ENCODE measurements at places on chromosomes 6 and 20.

- no peak for DNase-seq
Measured at GRCh38 chr6:150586850-150587359, 12.8 kb upstream of the PLEKHG1 start.

- no peak for DNase-seq
Measured at GRCh38 chr6:105326833-105327770, 75.8 kb downstream of the PREP start.

DNA sequence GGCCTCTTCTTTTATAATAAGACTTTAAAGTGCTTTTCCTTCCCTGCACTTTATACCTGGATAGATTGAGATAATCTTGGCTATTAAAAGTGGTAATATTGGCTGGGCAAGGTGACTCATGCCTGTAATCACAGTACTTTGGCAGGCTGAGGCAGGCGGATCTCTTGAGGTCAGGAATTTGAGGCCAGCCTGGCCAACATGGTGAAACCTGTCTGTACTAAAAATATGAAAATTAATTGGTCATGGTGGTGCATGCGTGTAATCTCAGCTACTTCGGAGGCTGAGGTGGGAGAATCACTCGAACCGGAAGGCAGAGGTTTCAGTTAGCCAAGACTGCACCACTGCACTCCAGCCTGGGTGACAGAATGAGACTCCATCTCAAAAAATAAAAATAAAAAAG is 197.1 kb upstream of the RGS17 start:
- DNase-seq = no peak

GRCh38 chr6:170437719-170438401 is 115.2 kb downstream of the PSMB1 start:
- DNase-seq = no peak

GRCh38 chr20:32737371-32738223 is 5.7 kb downstream of the COMMD7 start:
- peak; percentile 73 for DNase-seq

- no peak for DNase-seq
Measured at GRCh38 chr6:158037771-158038170, 56.1 kb downstream of the SYNJ2 start.

GRCh38 chr6:3202999-3203696 is 24.3 kb downstream of the TUBB2B start:
- no peak for DNase-seq

GRCh38 chr6:137729866-137730629 is 137.0 kb upstream of the TNFAIP3 start:
- DNase-seq = no peak

DNA sequence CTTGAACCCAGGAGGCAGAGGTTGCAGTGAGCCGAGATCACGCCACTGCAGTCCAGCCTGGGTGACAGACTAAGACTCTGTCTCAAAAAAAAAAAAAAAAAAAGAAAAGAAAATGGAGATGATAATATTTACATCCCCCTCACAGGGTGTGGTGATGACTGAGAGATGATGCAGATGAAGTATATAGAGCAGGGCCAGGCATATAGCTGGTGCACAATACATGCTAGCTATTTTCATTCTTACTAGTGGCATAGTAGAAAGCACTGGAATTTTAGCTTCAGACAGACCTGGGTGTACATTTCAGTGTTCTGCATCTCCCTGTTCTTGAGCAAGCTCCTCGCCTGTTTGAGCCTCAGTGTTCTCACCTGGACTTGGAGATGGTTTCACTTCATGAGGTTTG is 36.9 kb downstream of the CEBPB start:
- no peak for DNase-seq

DNA sequence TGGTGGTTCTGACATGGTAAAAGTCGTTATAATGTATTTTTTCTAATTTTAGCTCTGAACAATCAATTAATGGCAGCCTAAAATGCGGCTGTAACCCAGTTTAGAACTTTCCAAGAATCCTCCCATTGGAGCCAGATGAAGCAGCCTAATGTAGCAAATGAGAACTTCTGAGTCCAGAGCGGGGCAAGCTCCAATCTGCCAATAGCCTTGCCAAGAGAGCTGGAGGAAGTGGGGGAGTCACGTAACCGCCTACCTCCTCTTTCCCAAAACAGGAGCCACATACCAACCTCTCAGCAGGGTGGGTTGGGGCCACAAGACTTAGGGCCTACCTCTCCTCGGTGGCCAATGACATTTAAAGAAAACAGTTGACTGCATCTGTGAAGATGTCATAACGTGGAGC is 230.6 kb downstream of the SOD2 start:
- DNase-seq = no peak

- no peak for DNase-seq
Measured at GRCh38 chr20:35191419-35192117, 19.7 kb downstream of the PROCR start.

- no peak for DNase-seq
Measured at GRCh38 chr6:137880746-137881521, 13.9 kb downstream of the TNFAIP3 start.

DNA sequence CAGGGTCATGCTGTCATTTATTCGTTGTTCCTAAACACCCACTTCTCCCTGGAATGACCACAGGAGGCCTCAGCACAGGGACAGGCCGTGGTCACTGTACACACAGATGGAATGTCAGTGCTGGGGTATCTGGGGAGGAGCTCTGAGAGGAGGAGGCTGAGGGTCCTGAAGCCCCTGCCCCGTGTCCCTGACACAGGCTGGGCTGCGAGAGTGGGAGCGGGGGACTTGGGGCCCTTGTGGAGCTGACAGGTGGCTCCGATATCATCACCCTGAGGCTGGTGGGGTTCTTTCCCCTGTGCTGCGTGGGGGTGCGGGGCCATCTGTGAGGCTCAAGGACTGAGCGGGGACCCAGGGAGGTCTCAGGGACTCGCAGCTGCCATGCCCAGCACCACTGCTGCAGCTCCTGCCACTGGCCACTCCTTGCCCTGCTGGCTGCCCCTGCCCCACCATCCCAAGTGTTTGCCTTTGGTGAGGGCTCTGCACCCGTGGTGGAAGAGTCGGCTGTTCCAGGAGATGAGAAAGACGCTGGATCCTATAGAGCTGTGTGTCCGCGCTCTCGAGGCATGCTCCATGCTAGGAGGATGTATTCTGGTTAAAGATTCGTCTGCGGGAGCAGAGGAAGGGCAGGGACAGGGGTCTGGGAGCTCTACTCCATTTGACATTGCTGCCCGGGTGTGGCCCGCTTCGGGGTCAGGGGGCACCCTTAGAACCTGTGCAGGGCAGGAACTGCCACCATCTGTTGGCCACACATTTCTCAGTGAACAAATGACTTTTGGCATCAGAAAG is 18.9 kb downstream of the NPEPL1 start:
- no peak for DNase-seq

DNA sequence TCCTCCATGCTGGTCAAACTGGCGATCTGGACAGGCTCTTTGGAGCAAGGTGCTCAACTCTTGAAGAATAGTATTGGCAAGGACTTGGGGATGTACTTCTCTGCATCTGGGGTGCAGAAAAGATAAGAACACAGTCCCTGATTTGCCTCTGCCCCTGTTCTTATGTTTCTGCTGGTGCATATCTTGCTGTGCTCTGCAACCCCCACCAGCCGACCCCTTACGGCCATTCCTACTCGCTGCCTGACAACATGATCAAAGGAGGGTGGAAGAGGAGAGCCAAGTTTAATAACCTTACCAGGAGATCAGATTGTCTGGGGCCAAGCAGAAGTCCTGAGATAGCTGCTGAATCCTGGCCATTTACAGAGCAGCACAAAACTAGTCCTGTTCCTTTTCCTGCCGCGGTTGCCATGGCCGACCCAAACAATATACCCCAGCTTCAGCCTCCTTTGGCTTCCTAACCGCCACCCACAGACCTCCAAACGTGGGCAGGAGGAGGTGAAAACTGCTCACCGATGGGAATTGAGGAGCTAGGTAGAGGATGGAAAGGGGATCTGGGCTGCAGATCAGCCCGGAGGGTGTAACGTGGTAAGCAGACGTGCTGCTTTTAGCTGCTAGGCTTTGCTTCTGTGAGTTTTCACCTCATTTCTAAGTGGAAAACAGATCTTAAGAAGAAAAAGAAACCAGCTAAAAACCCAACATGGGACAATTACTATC is 60.9 kb downstream of the ATXN1 start:
- peak; percentile 86 for DNase-seq

GRCh38 chr6:123022975-123023374 is 26.9 kb downstream of the CLVS2 start:
- no peak for DNase-seq

DNA sequence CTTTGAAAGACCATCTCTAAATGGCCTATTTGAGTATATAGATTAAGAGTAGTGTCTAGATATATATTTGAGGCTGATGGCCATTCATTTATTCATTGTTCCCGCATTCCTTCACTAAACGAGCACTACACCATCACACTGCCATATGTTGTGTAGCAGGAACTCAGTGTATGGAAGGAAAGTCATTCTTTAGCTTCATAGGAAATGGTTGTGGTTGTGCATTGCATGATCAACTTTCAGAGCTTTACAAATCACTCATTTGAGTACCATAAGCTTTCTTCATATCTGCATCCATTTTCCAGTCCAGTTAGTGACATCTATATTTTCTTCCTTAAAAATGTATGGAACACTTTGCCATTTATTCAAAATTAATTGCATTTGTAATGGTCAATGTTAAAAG is 97.9 kb downstream of the ARID1B start:
- no peak for DNase-seq

GRCh38 chr6:92849636-92850035 is 569.7 kb downstream of the EPHA7 start:
- no peak for DNase-seq

- no peak for DNase-seq
Measured at GRCh38 chr20:12383821-12384220, 466.1 kb downstream of the BTBD3 start.

DNA sequence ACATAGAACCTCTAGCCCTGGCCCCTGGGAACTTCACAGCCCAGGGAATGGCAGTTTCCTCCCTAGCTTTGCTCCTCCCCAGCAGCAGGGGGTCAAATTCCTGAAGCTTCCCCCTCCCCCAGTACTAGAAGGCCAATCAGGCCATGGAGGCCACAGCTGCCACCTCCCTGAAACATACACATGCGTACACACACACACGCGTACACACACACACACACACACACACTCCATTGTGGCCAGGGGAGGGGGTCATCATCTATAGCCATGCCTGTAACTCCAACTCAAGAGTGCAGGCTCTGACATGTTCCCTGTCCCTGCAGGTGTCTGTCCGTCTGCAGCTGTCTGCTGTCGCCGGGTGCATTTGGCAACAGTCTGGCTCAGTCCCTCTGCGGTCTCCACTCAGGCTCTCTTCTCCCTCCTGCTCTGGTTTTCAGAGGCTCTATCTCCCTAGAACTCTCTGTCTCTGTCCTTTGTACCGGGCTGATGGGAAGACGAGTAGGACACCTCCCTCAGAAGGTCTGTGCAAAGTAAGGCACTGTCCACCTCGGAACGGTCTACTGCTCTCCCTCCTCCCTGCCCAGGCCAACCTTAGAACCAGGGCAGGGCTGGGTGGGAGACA is 1.4 kb downstream of the LRFN2 start:
- DNase-seq = no peak
